Fibroblast of lung (primary cell): ENCODE measurements at places on chromosomes 13 and 19.

DNA sequence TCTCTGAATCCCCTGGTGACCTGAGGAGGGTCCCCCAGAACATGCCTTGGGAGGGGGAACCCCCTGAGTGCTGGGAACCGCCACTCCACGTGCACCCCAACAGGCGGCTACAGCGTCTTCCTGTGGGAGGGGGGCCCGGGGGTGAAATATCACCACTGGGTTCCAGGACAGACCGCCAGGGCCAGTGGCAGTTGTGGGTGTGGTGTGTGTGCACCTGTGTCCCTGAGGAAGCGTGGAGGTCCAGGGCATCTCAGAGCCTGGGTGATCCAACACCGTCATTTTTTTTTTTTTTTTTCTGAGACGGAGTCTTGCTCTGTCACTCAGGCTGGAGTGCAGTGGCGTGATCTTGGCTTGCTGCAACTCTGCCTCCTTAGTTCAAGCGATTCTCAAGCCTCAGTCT is 4.2 kb downstream of the ADGRE5 start:
- no peak for DNase-seq

- DNase-seq, result no peak
These were observed 107.0 kb downstream of the FLT1 start for GRCh38 chr13:28387740-28388501.

DNA sequence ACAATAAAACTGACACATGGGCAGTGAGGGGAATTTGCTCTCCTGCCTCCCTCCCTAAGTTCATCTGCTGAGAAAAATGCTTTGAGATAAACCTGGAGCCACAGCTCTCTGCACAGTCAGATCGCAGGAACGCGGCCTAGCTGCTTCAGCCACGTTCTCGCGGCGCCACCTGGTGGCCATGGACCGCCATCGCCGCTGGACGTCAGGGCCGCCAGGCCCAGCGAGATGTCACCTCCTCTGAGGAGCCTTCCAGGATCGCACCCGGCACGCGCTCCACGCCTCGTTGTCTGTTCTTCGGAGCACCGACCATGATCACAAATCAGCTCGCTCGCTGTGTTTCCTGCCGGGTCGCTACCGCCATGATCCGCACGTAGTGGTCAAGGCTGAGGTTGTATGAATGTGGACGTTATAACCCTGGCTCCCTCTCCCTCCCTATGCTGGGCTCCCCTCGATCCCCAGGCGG is 20.6 kb upstream of the USP29 start:
- peak; percentile 34 for DNase-seq

DNA sequence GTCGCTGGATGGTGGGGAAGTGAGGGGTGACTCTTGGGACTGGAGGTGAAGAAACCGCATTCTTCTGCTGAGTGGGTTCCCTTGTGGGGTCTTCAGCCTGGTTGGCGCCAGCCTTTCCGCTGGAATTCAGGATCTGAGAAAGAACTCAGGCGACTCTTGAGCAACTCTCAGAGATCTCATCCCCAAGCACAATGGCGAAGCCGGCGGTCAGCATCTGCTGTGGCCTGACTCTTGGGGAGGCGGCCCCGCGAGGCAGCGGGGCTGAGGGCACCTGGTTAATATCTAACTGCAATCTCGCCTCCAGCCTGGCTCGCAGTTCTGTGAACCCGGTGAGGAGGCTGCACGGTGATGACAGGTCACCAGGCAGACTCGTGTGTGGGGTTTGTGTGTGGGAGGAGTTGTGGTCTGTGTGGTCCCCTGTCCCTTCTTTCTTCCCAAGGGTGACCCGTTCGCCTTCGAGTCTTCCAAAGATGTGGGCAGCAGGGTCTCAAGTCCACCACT is 883 bp downstream of the ZNF441 start:
- peak; percentile 31 for DNase-seq

GRCh38 chr13:41496420-41497234 is 39.3 kb downstream of the RGCC start:
- DNase-seq, result peak; percentile 79

DNA sequence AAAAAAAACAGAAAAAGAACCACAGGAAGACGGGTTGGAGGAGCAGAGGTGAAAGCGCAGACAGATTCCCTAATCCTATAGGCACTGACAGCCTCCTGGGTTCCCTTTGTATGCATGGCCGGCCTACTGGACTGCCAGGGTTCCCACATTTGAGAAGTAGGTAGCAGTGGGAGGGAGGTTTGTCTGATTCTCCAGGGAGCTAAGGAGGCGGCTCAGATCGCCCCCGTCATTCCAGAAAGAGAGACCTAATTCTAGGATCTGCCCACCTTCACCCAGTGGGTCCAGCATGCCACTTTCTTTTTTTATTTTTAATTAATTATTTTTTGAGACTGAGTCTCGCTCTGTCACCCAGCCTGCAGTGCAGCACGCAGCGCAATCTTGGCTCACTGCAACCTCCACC is 9.7 kb upstream of the CCL25 start:
- DNase-seq, result no peak
